ENCODE measurements at places on chromosomes 7 and 10.

GRCh38 chr10:95290461-95291364, at the start of gene PDLIM1:
PDLIM1 (minus strand) TSS chr10:95291003; CDS start chr10:95290915, 88 bp downstream.
- DNase-seq: peak; percentile 52

DNA sequence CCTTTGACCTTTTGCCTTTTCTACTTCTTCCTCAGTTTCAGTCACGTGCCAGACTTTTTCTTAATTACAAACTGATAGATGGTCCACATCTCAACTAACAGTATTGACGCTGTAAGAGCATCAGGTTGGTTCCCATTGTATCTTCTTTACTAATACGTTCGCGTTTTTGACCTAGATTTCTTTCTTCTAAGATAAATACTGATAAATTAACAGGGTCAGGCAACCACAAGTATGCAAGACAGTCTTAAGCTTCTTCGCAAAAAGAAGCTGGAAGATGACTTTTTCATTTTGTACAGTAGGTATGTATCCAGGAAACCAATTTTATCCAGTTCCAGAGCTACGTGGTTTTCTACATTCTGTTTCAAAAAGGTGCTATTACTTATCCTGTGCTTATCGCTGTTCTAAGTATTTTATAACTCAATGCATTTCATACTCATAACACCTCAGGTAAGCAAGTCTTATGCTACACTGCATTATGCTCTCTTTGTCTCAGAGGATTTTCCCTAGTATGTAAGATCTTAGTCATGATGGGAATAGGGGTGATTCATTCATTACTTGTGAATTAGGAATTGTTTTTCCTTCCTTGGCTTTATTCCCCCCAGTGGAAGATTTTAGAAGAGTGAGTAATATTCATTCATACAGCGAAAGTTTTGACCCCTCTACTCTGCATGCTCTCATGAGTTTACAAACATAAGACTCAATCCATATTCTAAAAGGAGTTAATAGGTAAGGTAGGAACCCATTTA, 955 bp downstream of the DUS4L start:
- peak; percentile 62 for DNase-seq

DNA sequence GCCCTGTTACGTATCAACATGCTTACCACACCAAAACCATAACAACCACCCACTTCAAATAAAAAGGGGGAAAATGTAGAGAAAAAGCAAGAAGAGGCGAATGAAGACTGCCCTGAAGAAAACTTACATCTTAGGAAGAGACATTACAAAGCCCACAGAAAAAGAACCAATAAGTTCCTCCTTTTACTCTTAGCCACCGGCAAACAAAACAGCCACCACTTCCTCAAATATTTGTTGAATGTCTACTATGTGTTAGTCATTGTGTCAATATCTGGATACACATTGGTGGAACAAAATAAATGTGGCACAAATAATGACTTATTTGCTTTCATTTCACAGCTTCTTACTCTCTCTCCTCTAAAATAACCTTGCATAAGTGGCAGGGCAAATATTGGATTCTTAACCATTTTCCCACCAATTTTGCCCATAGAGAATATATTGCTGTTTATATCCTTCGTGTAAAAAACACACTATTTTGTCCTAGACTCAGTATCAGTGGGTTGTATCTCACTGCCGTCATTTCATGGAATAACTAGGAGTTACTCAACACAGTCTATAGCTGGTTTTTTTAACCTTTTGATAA, 106.8 kb downstream of the ANK3 start:
- no peak for DNase-seq

DNA sequence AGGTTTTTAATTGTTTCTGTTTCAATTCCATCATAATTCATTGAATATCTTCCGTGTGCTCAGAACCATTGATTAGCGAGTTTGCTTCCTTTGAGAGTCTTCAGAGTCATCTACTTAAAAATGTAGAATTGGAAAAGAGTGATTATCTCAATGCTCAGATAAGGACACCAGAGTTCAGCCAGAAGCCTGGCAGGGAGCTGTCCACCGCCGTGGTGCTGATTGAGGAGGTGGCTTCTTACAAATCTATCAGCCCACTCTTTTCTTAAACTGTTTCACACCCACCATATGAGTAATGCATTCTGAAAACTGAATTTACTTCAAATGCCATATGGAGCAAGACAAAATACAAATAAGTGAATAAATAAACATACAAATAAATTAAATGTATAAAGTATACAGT, 79.3 kb downstream of the INSYN2A start:
- peak; percentile 57 for DNase-seq

GRCh38 chr7:14888962-14889361, 13.6 kb downstream of the DGKB start:
- no peak for DNase-seq

DNA sequence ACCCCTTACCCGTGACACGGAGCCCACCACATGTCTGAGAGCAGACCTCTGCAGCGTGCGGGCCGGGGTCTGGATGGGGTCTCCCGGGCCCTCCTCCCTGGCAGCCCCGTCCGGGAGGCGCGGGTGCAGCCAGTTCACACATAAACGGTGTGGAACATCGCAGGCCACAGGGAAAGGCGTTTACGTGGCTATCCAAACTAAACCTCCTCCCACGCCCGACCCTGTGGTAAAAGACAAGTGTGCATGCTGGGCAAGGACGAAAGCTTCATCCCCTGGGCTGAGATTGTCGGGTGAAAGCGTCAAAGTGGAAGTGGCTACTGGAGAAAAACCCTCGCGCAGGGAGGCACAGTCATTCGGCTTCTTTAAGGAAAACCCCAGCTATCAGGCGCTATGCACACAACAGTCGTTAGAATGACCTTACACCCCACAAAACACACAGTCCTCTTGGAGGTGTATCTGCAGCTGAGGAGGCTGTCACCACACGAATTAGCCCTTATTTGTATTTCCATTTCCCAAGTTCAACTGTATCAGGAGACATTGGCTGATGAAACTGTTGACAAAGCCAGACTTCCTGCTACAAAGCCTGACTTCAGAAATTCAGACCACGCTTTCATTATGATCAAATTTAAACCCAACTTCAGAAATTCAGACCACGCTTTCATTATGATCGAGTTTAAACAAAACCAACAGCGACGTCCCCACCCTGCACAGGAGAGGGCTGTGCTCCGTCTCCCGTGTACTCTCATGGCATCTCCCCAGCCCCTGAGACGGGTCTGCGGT, 15.3 kb downstream of the GPER1 start:
- DNase-seq: no peak
